NCI-H1048 (cell line): ENCODE measurements at places on chromosomes 7 and 10.

DNA sequence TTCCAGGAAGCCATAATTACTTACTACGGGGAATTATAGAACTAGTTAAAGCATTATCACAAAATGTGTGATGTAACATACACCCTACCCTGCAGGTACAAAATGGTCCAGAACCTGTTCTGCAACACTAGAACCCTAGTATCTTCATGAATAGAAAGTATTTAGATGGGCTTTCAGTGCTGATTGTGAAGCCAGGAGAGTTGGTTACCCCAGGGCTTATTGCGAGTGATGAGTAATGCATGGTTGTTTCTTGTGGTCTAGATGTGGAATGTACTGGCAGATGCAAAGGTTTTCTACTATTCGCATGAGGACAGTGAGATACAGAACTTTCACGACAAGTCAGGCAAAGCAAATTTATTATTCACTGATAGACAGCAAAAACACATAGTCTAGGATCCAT lies 33.6 kb upstream of the AGR3 start:
- no peak for DNase-seq

- no peak for DNase-seq
Measured at GRCh38 chr7:143979998-143980397, 20.1 kb upstream of the OR6B1 start.

DNA sequence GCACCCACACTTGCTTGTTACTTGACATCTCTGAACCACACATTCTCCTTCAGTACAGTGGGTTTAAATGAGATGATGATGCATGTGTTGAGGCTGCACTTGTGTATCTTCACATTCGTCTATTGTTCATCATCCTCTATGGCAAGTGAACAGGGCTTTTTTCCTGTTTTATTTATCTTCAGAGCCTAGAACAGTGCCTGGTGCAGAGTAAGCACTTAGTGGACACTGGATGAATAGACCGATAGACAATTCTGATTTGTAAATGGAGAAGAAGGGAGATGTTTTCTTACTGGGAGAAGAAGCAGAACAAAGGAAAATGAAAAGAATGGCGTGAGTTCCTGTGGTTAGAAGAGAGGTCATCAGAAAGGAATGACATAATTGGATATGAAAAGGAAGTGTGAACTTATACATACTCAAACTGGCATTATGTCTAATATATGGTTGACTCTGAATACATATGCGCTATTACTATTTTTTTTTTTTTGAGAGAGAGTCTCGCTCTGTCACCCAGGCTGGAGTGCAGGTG lies 99.7 kb downstream of the AVL9 start:
- DNase-seq, result no peak

DNA sequence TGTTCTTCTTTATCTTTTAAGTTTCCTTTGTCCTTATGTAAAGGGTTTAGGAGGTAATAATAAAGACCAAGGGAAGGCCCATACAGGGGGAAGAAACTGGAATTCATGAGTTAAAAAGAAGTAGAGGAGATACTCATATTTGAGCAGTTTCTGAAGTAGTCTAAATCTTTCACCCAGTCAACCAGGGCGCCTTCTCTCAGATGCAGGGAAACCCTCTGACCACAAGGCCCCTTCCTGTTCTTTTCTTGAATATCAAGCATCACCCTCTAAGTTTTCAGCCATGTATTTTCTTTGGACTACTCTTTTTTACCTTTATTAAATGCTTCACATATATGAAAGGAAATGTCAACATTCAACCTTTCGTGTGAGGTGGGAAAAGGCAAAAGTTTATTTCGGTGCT lies 630.8 kb downstream of the SUGCT start:
- DNase-seq, result no peak

DNA sequence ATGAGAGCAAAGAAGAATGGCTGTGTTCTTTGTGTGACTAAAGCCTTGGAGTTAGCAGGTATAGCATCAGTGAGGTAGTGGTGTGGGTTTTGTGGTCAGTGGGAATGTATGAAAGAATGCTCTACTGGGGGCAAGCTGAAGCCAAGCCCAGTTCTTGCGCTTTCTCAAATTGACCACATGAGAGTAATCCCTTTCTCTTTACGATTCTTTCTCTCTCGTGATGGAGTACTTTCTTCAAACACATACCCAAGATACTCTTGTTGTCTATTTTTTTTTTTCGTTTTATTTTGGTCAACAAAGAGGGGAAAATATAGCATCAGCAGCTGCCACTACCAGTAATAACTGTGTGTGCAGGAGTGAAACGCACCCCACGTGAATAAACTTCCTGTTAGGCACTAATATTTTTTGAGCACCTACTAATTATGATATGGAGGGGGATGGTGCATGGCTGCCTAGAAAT lies 8.4 kb upstream of the PANK1 start:
- no peak for DNase-seq

DNA sequence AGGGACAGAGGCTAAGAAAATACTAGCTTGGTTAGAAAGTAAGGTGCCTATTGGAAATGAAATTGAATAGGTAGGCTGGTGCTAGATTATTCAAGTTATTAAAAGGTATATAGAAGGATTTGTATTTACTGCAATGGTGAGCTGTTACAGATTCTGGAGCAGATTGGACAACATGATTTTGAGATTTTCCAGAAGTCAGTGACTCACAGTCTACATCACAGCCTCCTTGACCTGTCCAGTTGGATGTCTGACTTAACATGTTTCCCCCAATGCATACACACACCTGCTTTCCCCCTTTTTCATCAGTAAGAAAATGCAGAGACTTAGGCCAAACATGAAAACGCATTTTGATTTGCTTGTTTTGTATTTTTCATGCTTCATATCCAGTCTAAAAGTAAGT lies 33.4 kb downstream of the STARD3NL start:
- no peak for DNase-seq

DNA sequence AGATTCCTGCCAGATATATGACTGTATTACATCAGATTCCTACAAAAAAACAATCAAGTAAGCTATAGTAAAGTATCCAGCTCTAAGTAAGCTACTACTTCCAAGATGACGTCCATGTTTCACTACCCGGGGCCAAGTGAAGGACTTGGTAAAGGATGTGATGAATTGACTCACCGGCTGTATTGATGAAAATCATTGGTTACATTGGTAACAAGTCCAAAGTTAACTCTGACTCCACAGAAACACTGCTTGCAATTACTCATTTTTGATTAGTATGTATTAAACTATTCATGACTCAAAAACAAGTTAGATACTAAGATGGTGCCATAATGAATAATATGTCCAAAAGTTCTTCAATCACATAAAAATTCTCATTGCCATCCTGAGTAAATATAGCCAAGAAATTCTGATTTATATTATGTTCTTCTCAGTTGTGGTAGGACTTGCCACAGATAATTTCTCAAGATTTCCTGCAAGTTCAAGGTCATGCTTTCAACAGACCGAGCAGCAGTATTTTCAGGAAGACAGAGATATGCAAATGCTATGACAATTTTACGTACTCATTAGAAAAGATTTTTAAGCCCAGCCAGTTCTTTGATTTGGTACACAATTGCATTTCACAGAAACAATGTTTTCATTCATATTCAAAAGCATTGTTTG lies 12.6 kb upstream of the DNAJC1 start:
- DNase-seq, result no peak

GRCh38 chr10:28494420-28494819 lies 38.5 kb upstream of the WAC start:
- no peak for DNase-seq

- DNase-seq, result no peak
Measured at GRCh38 chr10:110151467-110151866, 55.9 kb upstream of the MXI1 start.

- no peak for DNase-seq
Measured at GRCh38 chr10:124288486-124288885, 130.2 kb downstream of the OAT start.

GRCh38 chr10:483261-483660 lies 206.2 kb downstream of the DIP2C start:
- no peak for DNase-seq

GRCh38 chr10:4357911-4358310 lies 468.1 kb upstream of the AKR1E2 start:
- no peak for DNase-seq

DNA sequence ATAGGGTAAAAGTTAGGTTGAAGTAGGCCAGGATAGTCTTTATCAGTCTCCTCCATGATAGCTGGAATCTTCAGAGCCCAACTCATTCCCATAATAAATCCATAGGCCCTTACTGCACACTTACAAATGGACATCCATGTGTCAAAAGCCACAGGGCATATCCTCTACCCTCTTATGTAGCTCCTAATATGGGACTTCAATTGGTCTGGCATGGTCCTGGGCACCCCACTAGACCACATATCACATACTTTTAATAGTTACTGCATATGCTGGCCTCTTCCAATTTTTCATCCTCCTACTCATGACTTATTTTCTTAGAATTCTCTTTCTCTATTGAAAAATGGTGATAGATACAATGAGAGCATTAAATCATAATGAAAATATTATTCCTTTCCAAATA lies 169.3 kb downstream of the MAGI2 start:
- no peak for DNase-seq

- no peak for DNase-seq
Measured at GRCh38 chr7:70647801-70648498, 484.0 kb upstream of the GALNT17 start.

DNA sequence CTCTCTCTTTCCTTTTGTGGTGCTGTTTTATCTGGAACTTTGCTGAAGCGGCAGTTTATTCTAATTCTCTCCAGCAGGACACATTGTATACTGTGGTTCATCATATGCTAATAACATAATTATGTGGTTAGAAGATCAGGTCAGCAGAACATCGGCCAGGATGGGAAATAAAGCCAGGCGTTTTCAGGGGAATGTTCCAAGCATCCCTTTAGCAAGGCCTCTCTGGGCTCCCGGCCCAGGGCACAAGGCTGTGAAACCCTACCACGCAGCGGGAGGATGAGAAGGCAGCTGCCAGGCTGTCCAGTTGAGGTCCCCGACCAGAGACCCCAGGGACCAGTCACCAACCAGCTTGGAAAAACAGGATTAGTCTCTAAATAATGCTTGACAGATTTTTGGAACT lies 112.2 kb upstream of the GALNT17 start:
- DNase-seq, result no peak

DNA sequence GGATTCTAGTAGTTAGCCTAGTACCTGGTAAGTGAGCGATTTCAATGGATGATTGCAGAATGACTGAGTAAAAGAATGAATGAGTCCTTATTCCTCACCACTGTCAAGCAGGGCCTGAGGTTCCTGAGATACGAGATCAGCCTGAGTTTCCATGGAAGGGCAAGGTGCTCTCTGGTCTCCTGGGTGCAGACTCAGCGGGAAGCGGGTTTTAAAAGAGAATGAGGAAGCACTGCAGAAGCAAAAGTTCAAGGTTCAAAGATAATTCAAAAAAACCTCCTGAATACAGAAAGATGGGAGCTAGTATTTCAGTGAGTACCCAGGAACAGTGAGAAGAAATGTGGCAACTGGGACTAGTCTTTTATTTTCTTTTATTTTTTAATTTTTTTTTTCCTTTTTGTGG lies 4.3 kb downstream of the ZNF3 start:
- DNase-seq, result no peak

DNA sequence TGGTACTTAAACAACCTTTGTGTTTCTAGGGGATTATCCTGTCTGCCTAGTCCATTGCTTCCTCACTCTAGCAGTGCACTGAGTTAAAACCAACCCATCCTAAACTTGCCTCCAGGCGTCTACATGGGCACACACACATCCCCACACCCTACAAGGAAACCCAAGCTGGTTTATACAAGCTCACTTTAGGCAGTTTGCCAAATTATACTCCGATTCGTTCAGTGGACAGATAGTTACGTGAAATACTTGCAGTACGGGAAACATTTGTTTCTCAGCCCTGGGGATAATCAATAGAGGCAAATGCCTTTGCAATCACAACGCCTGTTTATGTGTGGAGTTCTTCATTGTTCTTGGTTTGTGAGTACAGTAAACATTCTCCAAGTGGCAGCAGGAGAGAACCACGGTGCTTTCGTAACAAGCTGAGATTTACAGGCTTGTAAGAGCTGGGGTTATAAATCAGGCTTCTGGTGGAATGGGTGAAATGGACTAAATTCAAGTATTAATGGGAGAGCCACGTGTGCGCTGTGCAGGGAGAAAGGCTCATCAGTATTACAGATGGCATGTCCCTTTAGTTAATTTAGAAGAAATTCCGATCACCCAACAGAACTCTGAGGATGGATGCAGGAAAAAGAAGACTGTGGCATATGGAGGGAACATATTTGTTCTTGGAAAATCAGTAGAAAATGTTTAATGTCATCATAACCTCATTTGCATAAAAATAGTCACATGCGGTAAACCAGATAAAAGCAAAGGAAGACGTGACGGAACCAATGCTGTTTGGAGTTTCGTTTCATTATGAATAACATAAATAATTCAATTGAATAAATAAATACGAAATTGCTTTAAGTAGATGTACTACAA lies 217.1 kb downstream of the GALNT17 start:
- DNase-seq, result no peak

GRCh38 chr7:50709151-50709550 lies 73.5 kb downstream of the GRB10 start:
- no peak for DNase-seq

DNA sequence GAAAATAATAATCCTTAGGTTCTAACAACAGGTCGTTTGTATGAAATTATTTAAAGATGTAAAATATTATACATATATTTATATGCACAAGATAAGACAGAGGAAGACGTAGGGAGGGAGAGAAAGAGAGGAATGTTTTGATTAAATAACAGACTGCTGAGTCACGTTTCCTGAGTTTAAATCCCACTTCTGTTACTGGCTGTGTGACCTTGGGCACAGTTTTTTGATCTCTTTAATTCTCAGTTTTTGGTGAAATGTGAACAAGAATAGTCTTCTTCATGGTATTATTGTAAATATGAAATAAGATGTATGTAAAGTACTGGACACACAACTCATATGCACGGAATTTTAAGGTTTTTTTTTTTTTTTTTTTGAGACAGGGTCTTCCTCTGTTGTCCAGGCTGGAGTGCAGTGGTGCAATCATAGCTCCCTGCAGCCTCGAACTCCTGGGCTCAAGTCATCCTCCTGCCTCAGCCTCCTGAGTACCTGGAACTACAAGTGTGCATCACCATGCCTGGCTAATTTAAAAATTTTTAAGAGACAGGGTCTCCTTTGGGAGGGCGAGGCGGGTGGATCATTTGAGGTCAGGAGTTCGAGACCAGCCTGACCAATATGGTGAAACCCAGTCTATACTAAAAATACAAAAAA lies 42.6 kb downstream of the BAMBI start:
- no peak for DNase-seq
